ENCODE measurements at places on chromosomes 2 and 18. TPM values are rescaled to one million over a fixed set of nuclear protein-coding genes. Genes with fewer than 3 reads are reported as not detected.

DNA sequence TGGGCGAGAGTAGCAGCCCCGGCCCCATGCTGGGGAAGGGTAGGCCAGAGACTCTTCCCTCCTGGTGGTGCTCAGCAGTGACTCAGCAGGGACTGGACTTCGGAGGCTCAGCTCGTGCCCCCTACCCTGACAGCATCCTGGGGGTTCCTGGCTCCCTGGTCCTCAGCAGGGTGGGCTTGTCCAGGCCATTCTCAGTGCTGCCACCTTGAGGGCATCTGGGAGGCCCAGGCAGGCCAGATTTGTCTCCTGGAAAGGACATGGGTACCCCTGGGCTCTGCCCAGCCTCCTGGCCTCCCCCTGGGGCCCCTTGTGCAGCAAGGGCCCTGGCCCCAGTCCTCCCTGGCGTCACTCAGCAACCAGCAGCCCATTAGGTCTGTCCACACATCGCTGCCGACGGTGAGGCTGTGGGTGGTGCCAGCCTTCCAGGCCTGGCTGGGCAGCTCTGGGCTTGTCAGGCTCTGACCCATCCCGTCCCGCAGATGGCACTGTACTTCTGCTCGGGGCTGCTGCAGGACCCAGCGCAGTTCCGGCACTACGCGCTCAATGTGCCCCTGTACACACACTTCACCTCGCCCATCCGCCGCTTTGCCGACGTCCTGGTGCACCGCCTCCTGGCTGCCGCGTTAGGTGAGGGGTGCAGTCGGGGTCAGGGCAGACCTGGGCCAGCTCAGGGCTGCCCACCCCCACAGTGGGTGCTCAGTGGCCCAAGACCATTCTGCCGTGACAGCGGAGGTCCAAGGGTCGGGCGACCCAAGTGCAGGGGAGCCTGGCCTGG lies 45.0 kb upstream of the ALPP start:
- peak; percentile 58 for DNase-seq

DNA sequence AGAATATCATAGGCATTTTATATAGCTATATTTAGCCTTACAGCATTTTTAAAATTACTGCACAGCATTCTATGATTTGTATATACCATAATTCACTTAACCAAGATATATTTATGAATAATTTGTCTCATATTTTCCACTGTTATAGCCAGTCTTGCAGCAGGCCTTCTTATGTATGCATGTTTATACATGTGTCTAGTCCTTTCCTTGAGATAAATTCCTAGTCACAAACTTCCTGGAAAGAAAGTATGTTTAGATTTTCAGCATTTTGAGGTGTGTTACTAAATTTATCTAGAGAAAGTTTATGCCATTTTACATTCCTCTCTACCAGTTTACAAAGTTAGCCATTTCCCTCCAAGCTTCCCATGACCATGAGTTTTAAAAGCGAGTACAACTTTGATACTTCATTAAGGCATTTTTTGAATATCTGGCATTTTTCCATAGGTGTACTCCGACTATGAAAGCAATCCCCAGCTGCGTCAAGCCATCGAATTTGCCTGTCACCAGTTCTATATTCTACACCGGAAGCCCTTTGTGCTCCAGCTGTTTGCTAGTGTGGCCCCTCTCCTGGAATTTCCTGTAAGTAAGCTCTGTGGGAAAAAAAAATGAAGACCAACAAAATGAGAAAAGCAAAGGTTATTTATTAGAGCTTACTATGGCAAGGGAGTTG lies 59.4 kb upstream of the RPE start:
- DNase-seq = no peak

GRCh38 chr2:185891403-185891802 lies 152.8 kb downstream of the FSIP2 start:
- no peak for DNase-seq

GRCh38 chr2:143802242-143802641 lies 673.0 kb downstream of the ARHGAP15 start:
- no peak for DNase-seq

Gene RAPH1
- total RNA-seq = 25.7 TPM
